NCI-H2107 (cell line): ENCODE measurements at places on chromosomes 11 and 22.
A peak's percentile ranks its signal among the peaks of the same experiment; 100 is the strongest.

DNA sequence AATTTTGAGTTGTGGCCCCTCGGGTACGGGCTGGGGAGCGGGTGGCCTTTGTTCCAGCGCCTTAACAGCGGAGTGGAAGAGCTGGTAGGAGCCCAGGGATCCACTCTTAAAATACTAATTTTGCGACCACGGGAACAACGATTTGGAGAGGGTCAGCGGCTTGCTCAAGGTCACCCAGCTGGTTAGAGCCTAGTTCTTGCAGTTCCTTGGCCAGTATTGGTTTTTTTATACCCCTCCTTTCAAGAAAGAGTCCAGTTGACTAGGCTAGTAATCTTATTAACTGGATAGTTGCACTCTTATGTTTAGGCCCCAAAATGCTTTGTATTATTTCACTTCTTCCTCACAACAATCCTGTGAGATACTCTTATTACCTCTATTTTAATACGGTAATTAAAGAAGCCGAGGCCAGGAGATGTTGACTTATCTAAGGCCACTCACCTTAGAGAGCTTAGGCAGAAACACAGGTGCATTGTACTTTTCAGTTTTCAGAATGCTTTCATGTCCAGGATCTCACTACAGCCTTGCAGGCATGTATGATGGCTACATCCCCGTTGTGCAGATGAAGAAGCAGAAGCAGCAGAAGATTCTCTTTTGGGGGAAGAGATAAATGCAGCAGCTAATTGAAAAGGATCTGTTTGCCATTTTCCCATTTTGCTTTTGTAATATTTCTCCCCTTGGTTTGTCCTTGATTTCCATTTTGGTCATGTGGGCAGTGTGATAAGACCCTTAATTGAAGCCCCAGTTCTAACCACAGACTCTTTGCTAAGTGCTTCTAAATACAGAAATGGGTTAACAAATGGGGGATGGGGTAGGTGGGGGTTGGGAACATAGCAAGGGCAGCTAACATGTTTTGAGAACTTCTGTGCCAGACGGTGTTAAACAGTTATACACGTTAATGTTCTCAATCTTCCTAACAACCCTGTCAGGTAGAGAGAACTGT is 1.4 kb downstream of the SREBF2 start:
- no peak for DNase-seq

- no peak for DNase-seq
Measured at GRCh38 chr11:119134389-119134978, 13.1 kb downstream of the HINFP start.

DNA sequence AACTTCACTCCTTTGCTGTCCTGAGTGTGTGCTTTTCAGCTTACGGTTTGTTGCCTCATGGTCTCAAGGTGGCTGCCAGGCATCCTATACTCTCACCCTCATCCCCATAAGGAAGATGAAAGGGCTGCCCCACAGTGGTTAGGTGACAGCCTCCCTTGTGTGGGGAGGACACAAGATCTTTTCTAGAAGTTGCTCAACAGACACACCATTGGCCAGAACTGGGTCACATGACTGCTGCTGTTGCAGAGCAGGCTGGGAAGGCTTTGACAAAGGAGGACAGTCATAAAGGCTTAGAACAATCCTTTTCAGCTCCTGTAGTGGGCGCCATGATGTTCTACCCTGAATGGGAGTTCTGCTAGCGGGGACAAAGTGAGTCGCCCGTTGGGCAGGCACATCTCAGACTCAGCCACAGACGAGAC is 69.7 kb upstream of the RASD2 start:
- DNase-seq: no peak

- DNase-seq: no peak
Measured at GRCh38 chr11:32050264-32050663, 40.6 kb upstream of the RCN1 start.

GRCh38 chr11:101510591-101510990 is 73.2 kb downstream of the TRPC6 start:
- no peak for DNase-seq

DNA sequence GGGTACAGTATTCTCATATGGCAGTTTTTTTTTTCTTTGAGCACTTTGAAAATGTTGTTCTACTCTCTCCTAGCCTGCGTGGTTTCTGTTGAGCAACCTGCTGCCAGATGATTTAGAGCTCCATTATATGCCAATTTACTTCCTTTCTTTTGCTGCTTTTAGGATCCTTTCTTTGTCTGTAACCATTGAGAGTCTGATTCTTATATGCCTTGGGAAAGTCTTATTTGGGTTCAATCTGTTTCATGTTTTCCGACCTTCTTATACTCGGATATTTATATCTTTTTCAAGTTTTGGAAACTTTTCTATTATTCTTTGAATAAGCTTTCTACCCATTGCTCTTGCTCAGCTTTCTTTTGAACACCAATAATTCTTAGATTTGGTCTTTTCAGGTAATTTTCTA is 138.1 kb upstream of the RAG2 start:
- DNase-seq: no peak

- DNase-seq: peak; percentile 86
Measured at GRCh38 chr11:62905927-62906531, 15.1 kb downstream of the CHRM1 start.

GRCh38 chr11:115488945-115489344 is 15.3 kb downstream of the CADM1 start:
- no peak for DNase-seq

- peak; percentile 26 for DNase-seq
Measured at GRCh38 chr22:37334859-37335805, 52.8 kb downstream of the CYTH4 start.

GRCh38 chr22:26302726-26303125 is 126.3 kb upstream of the ASPHD2 start:
- DNase-seq: no peak

DNA sequence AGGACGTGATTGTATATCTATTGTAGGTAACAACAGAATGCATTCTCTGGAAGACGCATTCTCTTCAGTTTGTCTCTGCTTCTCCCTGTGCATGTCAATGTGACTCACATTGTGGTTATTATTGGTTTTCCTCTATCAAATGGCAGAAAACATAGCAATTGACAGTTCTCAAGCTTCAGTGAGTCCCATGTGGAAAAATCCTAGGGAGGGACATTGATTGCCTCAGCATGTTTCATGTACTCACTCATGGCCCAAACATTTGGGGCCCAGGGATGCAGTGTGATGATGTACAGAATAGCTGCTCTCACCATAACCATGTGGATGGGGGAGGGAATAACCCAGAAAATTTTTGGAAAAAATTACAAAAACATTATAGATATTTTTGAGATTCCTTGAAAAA is 9.3 kb upstream of the ARL14EP start:
- DNase-seq: no peak

GRCh38 chr11:73158356-73159051 is 16.4 kb upstream of the FCHSD2 start:
- no peak for DNase-seq

- no peak for DNase-seq
Measured at GRCh38 chr11:125519860-125520834, 24.1 kb upstream of the FEZ1 start.

DNA sequence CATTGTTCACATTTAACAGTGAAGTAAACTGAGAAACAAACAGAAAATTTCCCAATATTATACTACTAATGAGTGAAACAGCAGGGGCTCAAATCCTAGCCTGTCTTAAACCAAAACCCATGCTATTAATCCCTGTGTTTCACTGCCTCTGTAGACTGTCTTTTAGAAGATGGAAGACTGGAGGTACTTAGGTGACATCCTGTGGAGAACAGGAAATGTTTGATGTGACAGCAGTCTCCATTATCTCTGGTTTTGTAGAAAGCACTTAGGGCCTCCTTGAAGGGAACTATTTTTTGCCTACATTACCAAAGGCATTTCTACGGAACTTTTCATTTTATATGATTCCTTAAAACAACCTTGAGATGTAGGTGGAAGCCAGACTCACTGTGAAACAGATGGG is 288.1 kb upstream of the SORL1-AS1 start:
- DNase-seq: no peak

DNA sequence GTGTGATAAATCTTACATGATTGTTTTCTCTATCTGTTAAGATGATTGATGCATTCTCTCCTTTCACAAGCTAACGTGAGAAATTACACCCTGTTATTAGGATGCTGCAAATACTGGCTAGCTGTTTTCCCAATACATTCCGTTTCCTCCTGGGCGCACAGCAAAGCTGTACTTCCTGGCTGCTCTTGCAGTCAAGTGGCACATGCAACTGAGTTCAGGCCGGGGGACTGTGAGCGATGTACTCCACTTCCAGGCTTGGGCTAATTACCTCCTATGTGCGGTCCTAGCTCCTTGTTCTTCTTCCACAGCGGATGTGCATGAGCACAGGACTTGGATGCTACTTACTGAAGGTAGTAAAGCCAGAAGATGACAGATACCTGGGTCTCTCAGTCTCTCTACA is 234.9 kb upstream of the SESN3 start:
- no peak for DNase-seq

DNA sequence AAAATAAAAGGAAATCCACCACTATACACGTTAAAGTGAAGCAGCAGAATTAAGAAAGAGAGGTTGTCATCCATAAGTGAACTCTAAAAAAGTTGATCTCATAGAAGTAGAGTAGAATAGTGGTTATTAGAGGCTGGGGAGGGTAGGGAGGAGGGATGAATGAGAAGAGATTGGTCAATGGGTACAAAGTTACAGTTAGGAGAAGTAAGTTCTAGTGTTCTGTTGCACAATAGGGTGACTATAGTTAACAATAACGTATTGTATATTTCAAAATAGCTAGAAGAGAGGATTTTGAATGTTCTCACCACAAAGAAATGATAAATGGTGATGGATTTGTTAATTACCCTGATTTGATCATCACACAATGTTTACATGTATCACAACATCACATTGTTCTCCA is 72.0 kb downstream of the CD82 start:
- DNase-seq: no peak

DNA sequence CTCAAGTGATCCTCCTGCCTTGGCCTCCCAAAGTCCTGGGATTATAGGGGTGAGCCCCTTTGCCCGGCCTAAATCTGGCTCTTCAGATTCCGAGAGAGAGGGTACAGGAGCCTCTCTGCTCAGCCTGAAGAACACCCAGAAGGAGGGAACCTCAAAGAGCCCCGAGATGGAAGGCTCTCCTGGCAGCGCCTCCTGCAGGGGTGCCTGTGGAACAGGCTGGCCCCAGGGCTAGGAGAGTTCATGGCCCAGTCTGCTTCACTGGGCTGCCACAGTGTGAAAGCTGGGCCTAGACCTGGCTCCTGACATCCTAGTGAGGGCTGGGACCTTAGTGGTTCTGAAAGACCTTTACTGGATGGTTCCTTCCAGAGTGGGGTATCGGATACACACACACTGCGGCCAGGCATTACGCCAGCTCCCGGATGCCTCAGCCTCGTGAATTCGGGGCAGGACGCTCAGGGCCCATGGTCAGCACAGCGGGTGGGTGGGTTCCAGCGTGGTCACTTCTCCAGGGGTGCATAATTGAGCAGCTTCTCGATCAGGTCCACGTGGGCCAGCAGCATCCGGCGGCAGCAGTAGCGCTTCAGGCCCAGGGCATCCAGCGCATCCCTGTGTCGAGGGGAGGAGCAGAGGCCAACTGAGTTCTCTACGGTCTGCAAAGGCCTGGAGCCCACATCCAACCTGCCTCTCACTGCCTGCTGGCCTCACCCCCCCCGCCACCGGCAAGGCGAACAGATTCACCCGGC is 2.3 kb downstream of the POLR2L start:
- DNase-seq: no peak

- DNase-seq: no peak
Measured at GRCh38 chr11:130891326-130891725, 25.0 kb downstream of the SNX19 start.

GRCh38 chr22:49992921-49993648 is 19.5 kb downstream of the IL17REL start:
- no peak for DNase-seq

DNA sequence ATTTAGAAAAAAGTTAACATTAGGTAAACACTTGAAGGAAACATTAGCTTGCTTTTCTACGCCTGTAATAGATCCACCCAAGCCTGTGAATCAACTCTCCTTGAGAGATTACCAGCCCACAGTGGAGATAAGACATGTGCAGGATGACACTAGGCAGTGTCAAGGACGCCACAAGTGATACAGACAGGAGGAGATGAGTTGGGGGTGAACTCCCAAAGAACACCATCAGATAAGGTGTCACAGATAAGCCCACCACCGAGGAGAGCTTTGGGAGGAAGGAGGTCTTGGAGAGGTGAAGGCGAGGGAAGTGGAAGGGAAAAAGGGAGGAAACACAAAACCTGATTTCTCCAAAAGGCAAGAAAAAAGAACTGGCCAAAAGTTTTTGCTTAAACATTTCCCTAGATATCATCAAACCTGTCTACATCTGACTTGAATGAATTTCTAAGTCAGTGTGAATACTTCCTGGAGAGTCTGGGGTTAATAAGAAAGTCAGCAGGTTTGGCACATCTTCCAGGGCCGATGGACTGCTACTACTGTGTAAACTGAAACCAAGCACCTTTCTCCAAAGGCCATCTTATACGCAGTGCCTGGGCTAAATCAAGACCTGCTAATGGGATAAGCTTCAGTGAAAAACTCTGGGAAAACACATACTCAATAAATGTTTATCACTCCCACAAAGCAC is 15.5 kb downstream of the CLTCL1 start:
- no peak for DNase-seq

- no peak for DNase-seq
Measured at GRCh38 chr11:60720460-60720859, 4.1 kb upstream of the MS4A18 start.

DNA sequence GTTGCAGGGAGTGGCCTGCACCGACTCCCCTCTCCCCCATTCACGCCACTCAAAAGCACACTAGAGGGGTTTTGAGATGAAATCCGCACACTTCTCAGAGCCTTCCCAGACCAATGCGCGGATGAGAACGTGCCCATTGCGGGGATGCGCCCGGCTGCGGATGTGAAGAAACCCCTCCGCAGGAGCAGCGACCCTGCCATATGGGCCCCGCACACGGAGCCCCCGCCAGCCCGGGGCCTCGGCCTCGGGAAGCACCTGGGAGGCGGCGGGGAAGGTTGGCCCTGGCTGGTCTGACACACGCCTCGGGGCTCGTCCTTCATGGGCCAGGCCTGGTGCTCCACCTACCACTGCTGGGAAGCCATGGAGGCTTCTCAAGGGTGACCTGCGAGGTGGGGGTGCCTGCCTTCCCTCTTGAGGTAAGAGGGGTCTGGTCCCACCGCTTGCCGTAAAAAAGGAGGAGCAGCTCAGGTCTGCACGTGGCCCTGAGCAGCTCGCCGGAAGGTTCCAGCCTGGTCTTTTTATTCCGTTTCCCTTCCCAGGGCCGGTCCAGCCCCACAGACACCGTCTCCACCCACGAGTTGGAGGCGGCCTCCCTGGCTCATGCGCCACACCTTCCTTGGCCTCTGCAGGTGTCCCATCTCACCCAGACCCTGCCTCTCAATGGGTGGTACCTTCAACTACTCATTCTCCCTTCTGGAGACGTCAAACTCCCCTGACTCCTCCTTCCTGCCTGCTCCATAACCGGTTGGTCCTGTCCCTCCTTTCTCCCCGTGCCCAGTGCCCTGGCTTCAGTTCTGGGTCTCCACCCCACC is 39.4 kb downstream of the TRMU start:
- no peak for DNase-seq

- DNase-seq: no peak
Measured at GRCh38 chr11:114060392-114061047, 1.0 kb downstream of the ZBTB16 start.

GRCh38 chr11:4808476-4808875 is 4.3 kb upstream of the OR52R1 start:
- DNase-seq: no peak

GRCh38 chr11:71946144-71946571 is 17.3 kb downstream of the RNF121 start:
- DNase-seq: no peak
